ENCODE measurements at places on chromosomes 6 and 20. TPM values are rescaled to one million over a fixed set of nuclear protein-coding genes. Genes with fewer than 3 reads are reported as not detected.

DNA sequence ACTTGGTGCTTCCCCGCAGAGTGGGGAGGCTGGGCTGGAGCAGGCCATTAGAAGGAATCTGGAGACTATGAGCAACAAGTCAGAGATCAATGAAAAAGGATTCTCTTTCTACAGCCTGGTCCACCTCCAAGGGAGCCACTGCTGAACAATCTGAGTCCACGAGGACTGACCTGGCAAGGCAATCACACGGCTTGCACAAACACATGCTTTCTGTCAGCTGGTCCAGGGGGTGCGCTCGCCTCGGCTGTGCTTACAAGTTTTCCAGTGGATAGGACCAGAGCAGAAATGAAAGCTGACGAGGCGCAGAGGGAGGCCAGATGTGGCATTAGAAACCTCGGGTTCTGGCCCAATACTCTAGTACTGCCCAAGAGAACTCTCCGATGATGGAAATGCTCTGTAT, 18.1 kb downstream of the KCNK5 start:
- no peak for DNase-seq

DNA sequence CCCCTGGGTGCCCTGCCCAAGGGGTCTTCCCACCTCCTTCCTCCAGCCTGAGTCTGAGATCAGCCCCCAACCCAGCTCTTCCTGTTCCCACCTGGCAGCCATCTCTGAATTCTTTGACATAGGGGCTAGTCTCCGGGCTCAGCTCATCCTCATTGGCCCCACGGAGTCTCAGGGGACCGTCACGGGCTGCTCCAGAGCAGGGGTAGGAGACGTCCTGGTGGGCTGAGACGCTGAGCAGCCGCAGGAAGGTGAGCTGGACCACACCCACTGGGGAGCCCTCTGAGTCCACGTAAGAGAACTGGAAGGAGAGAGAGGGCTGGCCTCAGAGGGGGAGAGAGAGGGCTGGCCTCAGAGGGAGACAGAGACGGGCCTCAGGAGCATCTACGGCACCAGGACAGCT, 28.1 kb downstream of the COL11A2 start:
- no peak for DNase-seq

- no peak for DNase-seq
These were observed 59.4 kb upstream of the BACH2 start for GRCh38 chr6:90356012-90356421.

GRCh38 chr6:12261502-12261901, 28.7 kb upstream of the EDN1 start:
- no peak for DNase-seq

DNA sequence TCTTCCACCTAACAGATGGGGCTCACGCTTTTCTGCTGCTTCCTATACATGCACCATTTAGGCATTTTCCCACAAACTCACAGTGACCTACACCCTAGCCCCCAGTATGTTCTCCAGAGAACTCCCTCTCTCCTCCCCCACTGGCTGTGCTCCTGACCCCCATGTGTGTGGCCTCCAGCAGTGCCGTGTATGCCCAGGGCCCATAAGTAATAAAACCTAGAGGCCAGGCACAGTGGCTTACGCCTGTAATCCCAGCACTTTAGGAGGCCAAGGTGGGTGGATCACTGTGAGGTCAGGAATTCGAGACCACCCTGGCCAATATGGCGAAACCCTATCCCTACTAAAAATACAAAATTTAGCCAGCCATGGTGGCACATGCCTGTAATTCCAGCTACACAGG, 54.7 kb upstream of the NXT1 start:
- DNase-seq: no peak

DNA sequence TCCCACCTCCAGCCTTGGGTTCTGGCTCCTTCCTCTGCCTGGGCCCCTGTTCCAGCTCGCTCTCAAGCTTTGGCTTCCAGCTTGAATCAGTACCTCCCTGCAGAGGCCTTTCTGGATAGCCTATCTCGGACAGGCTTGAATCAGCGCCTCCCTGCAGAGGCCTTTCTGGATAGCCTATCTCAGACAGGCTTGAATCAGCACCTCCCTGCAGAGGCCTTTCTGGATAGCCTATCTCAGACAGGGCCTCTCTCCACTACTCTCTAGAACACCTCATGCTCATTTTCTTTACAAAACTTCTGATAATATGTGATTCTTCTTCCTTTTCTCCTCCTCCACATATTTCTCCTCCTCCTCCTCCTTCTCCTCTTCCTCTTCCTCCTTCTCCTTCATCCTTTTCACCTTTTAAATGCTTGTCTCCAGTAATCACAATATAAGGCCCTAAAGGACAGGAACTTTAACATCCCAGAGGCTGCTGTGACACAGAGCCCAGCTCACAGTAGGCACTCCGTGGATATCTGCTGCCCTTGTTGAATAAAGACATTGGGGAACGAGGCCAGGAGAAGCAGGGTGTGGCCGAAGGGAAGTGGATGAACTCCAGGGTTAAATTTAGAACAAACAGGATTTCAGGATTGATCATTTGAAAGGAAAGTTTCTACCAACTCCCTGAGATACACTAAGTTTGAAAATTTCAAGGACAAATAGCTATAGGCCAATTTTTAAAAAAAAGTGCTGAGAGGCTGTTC, 9.3 kb upstream of the RPS6KA2 start:
- no peak for DNase-seq

DNA sequence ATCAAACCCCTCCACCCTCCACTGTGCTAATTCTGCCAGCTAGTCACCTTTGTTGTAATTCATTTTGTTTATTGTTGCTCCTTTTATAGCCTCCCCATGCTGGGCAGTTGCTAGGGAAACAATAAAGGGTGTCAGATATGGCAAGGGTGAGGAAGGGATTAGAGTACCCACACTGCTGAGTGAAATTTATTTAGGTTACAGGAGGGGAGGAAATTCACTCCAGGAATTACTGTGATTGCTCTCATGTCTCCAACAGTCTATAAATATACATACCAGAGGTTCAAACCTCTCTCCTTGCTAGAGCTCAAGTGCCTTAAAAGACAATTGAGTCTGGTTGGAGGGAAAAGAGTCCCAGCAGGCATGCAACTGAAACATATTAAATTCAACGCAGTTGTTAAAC, 90.6 kb upstream of the ADGRF1 start:
- DNase-seq: no peak

DNA sequence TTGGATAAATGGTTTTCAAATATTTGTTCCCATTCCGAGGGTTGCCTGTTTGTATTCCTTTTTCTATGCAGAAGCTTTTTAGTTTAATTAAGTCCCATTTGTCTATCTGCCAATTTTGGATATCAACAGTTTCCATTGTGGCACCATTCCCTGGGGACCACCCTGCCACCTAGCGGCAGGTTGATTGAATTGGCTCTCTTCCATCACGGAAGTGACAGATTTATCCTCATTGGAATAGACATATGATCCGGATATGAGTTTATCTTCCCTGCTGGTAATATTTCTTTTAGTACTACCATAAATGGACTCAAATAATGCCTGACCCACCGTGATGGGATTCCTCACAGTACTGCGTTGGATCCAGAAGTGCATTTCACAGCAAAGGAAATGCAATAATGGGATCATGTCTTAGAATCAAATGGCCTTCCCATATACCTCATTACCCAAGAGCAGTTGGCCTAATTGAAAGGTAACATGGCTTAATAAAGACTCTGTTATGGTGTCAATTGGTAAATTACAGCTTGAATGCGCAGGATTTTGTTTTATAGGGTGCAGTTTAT, 327.0 kb downstream of the BMP2 start:
- DNase-seq: peak; percentile 4

DNA sequence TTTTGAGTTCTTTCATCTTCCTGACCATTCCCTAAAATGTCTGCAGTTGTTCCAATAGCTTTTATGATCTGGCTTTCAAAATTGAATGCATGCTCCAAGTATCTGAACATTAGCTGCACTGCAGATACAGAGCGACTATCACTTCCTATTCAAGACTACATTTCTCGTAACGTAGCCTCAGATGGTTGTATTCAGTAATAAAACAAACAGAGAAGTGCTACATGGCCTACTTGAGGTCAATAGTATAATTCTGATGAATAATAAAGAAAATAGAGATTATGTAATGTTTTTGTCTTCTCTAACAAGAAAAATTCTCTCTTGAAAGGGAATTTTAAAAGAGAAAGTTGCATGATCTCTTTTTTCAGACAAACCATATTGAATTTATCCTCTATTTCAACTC, 333.9 kb upstream of the IRAK1BP1 start:
- no peak for DNase-seq

- DNase-seq: no peak
These were observed 453.5 kb upstream of the SULF2 start for GRCh38 chr20:48238781-48239180.

- DNase-seq: no peak
These were observed 4.6 kb downstream of the FILIP1 start for GRCh38 chr6:75489025-75489424.

DNA sequence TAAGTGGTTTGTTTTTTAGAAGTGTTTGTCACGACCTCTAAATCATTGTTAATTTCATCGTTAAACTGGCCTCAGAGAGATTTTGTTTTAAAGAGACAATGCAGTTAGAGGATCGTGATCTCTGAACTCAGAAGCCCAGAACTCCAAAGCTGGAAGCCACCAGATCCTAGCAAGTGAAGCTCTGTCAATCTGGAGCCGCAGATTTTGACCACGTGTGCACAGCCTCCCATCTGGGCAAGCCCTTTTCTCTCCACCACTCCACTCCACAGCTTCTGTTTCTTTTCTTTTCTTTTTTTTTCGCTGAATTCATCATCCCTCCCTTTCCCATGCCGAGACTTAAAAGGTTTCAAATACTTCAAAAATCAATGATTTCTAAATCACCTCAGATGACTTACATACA, 142.2 kb upstream of the ESR1 start:
- DNase-seq: no peak

DNA sequence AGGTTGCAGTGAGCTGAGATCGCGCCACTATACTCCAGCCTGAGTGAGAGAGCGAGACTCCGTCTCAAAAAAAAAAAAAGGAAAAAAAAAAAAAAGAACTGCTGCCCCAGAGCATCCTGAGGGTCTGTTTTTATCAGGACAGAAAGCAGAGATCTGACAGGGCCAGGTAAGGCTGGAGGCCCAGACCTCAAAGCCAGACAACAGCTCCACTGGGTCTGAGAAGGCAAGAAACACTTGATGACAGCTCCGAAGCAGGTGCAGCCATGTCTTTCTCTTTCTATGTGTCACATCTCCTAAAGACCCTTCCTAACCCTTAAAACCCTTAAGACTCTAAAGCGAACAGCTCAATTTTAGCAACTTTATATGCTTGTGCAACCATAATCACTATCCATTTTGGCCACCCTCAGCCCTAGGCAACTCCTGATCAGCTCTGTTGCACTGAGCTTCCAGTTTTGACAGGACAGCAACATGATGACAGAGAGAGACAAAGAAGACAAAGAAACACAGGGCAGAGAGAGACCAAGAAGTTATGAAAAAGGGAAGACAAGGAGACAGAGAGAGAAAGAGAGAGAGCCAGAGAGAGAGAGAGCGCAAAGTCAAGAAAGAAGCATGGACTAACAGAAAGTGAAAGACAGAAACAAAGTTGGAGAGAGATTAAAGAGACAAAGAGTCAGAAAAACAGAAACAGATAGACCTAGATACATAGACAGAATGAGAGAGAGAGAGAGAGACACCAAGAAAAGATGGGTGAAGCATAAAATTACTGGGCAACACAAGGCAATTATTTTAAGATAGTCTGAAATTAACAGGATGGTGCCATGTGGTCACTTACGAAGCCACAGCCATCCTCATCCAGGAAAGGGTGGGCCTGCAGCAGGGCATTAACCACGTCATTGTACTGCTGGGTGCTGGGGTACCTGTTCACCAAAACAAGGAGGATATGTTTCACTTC, 39.2 kb downstream of the SAMD3 start:
- no peak for DNase-seq

- no peak for DNase-seq
These were observed 266.4 kb downstream of the HAO1 start for GRCh38 chr20:7673841-7674240.

GRCh38 chr6:112005013-112005371, 48.9 kb upstream of the CCN6 start:
- DNase-seq: no peak

GRCh38 chr6:137862419-137863090, 4.5 kb upstream of the TNFAIP3 start:
- no peak for DNase-seq

DNA sequence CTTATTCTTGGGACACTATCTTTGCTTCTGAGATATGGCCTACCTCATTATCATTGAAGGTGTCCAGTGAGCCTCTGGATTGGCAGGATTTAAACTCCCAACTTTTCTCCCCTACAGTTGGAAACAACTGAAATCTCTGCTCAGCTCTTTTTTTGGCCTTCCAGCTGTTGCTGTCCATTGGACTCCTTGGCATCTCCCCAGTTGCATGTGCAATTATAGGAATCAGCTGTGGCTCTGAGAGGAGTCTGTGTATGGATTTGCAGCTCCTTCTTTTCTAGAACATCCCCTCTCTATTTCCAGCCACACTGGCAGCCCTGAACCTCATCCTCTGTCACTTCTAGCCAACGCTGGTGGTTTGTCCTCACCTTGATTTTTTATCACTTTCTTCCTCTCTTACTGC, 21.2 kb downstream of the RAB22A start:
- no peak for DNase-seq

- DNase-seq: peak; percentile 13
These were observed 945 bp downstream of the TENT5A start for GRCh38 chr6:81751388-81752083.

- DNase-seq: no peak
These were observed 32.7 kb downstream of the OGFRL1 start for GRCh38 chr6:71321314-71321713.

DNA sequence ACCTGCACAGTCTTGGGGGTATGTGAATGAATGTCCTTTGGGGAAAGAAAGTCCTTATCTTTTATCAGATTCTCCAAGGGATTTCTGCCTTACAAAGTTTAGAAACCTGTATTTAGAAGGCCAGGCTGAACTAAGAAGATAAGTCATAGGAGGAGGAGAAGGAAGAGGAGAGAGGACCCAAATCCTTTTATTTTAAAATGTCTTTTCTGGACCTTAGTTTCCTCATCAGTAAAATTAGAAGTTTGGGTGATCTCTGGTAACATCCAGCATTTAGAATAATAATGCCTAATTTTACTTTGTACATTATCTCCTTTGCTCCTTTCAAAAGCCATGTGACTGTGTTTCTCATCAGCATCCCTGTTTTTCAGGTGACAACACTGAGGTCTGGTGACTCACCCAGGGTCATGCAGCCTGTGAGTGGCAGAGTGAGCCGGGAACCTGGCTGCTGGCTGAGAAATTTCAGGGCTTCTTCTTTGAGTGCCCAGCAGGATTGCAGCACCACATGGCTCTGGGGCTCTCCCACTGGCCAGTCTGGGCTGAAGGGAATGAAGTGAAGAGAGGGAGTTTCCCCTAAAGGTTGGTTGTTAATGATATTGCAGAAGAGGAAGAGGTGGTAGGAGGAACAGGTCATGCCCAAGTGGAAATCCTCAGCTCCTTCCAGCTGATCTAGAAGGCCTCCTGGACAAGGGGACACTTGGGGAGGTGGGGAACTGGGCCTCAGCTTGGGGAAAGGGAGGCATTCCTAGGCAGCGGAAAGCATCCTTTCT, 34.0 kb downstream of the VEGFA start:
- DNase-seq: peak; percentile 22

The NKAIN4 gene
- not detected for total RNA-seq

The C6orf58 gene
- total RNA-seq: 0.20 TPM

The RIPOR3 gene
- total RNA-seq: 0.22 TPM

The BPIFA1 gene
- total RNA-seq: not detected

The PAX1 gene
- not detected for total RNA-seq

The NUP153 gene
- 51.6 TPM for total RNA-seq

The TSPO2 gene
- not detected for total RNA-seq

The VIP gene
- total RNA-seq: not detected

The CLIC5 gene
- total RNA-seq: 0.20 TPM

The KCNG1 gene
- total RNA-seq: 54.6 TPM

Data from HCT116 (cell line).